Progenitor cell of endocrine pancreas (in vitro differentiated cells): ENCODE measurements at places on chromosomes 11 and 22.

DNA sequence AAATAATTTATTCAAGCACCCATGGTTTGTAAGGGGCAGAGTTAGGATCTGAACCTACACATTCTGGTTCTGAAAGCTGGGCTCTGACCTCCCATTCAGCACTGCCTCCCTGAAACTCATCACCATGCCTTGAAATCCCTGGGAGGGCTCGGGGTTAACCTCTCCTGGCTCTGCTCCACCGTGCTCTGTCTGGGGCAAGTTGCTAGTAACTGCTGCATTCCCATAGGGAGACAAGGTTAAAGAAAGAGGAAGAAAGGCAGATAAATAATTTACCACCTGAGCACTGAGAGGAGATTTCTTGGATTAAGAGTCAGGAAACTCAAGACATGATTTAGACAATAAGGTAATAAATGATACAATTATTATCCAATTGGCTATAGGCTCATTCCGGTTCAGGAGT lies 199.3 kb downstream of the KIF18A start:
- no peak for DNase-seq

GRCh38 chr11:64110465-64111375 lies 55.2 kb downstream of the MACROD1 start:
- no peak for DNase-seq

GRCh38 chr11:113881856-113882255 lies 6.5 kb upstream of the USP28 start:
- DNase-seq, result no peak

DNA sequence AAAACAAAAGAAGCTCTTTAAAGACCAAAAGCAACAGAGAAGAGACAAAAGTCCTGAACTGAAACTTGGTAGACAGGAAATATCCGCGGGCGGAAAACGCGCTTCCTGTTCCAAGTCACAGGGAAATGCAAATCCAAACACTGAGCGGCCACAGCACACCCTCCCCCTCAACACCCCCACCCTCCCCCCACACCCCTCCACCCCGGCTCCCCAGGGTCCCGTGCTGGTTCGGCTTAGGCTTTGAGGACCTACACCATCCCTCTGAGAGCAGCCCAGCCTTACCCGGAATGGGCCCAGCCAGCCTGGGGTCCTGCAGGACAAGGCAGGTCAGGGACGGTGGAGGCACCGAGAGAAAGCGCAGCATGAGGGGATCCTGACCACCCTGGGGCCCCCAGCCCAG lies 160.4 kb downstream of the BRD1 start:
- no peak for DNase-seq

GRCh38 chr11:9057007-9057406 lies 34.4 kb downstream of the SCUBE2 start:
- no peak for DNase-seq

GRCh38 chr22:26057731-26058130 lies 111.5 kb upstream of the SEZ6L start:
- no peak for DNase-seq

GRCh38 chr11:107118025-107118720 lies 99.9 kb upstream of the GUCY1A2 start:
- DNase-seq, result no peak

GRCh38 chr11:97229936-97230335 lies 840.1 kb downstream of the JRKL start:
- no peak for DNase-seq

GRCh38 chr11:125374398-125374797 lies 121.7 kb downstream of the FEZ1 start:
- DNase-seq, result no peak

- no peak for DNase-seq
Measured at GRCh38 chr11:4025248-4025966, 69.2 kb upstream of the RRM1 start.

DNA sequence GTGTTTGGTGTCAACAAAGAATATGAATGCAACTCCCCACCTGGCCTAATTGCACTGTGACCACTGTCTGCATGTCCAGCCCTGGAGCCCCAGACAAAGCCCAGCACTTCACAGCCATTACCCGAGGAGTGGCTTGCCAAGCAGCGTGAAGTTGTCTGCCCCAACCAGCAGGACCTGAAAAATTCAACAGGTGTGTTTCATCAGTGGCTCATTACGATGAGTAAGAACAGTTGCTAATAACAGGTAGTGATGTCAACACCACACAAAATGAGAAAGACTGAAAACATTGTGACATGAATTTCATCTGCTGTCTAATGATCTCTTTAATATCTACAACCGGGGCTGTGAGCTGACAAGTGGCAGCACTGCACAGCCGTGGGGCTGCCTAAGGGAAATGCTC lies 10.3 kb downstream of the MRPL21 start:
- DNase-seq, result no peak

- DNase-seq, result no peak
Measured at GRCh38 chr11:122772945-122773344, 65.4 kb upstream of the CRTAM start.

DNA sequence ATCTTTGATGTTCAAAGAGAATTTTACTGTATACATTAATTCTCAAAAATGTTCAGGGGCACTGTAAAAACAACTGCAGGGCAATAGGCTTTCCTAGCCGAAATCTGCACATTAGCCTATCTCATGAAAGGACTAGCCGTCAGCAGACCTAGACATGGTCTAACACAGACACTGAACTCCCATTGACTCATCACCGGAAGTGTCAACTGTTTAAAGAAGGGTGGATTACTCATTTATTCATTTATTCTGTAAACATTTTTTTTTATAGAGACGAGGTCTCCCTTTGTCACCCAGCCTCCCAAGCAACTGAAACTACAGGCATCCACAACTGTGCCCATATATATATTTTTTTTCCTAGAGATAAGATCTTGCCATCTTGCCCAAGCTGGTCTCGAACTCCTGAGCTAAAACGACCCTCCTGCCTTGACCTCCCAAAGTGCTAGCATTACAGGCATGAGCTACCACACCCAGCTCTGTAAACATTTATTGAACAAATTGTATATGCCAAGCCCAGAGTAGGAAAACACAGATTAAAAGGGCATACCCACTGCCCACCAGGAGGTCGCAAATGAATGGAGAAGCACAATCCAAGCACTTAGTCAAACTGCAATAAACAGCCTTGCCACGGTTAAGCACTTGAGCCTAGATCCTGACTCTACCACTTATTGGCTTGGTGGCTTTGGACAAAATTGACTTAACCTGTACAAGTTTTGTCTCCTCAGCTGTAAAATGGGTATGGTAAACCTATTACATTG lies 26.6 kb downstream of the RAB30 start:
- no peak for DNase-seq

GRCh38 chr11:44913502-44913901 lies 37.2 kb downstream of the TP53I11 start:
- DNase-seq, result no peak

- DNase-seq, result no peak
Measured at GRCh38 chr22:29313126-29313575, 2.3 kb downstream of the RASL10A start.

- DNase-seq, result no peak
Measured at GRCh38 chr11:31620434-31620833, 110.9 kb downstream of the ELP4 start.

DNA sequence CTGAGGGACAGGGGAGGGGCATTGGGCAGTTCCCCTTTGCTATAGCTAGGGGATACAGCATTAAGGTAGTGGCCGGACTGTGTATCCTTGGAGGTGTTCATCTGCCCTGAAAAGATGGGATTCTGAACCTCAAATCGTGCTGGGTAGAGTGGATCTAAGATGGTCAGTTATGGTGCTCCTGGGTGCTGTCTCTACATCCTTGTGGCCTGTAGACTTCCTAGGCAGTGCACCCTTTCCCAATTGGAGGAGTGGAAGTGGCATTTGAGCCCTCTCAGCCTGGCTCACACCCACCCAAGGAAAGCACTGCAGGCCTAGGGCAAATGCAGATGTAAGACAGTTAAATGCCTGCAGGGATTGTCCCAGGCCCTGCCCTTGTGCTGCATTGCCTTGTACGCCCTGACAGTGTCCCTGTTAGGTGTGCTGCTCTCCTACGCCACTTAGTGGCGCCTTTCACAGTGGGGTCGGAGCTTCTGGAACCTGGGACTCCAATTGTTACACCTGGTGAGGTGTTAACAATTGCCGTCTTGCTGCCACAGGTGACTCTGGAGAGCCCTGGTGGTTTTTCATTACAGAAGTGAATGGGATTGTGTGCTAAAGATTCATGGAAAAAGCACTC lies 35.0 kb downstream of the PPFIBP2 start:
- peak; percentile 26 for DNase-seq

DNA sequence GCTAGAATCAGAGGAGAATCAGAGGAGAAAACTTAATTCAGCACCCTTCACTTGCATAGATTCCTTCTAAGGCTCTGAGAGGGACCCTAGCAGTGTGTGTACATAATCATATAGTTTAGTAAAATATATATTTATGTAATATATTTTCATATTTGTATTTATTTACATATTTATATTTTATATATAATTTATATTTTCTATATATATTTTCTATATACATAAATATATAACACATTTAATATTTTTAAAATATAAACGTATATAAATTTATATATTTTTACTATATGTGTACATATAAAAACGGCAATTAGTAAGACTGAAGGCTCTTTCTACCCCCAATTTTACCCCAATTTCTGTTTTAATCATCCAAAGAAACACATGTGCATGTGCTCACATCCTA lies 80.3 kb downstream of the NXPE2 start:
- DNase-seq, result no peak

- no peak for DNase-seq
Measured at GRCh38 chr11:119155733-119156492, 7.1 kb downstream of the ABCG4 start.

- no peak for DNase-seq
Measured at GRCh38 chr11:119258983-119259382, 52.8 kb downstream of the CBL start.

DNA sequence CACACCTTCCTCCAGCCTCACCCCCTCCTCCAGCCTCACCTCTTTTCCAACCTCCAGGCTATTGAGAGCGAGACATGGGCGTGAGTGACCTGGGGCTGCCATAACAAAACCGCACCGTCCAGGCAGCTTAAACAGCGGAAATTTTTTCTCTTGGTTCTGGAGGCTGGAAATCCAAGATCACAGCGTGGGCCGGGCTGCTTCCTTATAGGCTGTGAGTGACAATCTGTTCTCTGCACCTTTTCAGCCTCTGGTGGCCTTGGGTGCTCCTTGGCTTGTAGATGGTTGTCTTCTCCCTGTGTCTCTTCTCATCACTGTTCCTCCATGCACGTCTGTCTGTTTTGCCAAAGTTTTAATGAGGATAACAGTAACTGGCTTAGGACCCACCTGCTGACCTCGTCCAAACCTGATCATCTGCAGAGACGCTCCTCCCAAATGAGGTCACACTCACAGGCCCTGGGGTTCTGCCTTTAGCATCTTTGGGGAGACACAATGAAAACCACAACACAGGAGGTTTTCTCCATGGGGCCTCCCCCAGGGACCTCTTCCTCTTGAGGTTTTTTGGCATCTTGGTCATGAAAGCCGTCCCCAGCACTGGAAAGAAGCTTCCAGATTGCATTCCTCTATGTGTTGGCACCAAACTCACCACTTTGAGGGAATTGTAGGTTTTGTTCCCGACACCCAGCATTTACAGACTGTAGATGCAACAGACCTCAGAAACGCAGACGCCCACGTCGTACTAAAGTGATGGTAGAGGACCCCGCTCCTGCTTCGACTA lies 878.1 kb downstream of the BRD1 start:
- no peak for DNase-seq

GRCh38 chr11:90916706-90917105 lies 693.9 kb upstream of the CHORDC1 start:
- DNase-seq, result no peak

DNA sequence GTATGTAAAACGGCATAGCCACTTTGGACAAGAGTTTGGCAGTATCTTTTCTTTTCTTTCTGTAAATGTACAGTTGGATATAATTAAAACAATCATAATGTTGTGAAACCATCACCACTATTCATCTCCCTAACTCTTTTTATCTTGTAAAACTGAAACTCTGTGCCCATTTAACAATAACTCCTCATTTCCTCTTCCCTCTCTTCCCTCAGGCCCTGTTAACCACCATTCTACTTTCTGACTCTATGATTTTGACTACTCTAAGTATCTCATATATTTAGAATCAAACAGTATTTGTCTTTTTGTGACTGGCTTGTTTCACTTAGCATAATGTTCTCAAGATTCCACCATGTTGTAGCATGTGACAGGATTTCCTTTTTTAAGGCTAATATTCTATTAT lies 10.2 kb downstream of the SCUBE2 start:
- no peak for DNase-seq

DNA sequence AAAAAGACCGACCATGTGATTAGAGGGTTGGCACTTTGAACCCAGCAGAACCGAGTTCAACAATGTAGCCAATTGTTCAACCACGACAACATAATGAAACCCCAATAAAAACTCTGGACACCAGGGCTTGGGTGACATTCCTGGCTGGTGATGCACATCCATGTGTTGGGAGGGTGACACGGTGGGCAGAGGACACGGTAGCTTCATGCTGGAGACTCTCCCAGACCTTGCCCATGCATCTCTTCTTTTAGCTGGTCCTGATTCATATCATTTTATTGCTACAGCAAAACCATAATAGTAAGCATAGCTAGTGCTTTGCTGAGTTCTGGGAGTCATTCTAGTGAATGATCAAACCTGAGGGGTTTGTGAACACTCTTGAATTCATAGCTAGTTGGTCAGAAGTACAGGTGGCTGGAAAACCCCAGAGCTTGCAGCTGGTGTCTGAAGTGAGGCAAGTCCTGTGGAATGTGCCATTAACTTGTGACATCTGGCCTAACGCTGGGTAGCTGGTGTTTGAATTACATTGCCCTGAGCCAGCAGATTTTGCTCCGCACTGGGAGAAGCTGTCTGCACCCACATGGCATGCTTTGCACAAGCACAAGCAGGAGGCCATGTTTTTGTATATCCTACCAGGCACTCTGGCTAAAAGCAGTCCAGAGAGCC lies 14.0 kb downstream of the RPUSD4 start:
- no peak for DNase-seq
